Umbilical cord (tissue), 2 donors: ENCODE measurements at places on chromosomes 3 and 15. TPM values are rescaled to one million over a fixed set of nuclear protein-coding genes. Genes with fewer than 3 reads are reported as not detected.

HTR3C gene
- not detected for total RNA-seq

PRTG gene
- total RNA-seq: 16.4 TPM

COLQ gene
- 0.72 TPM for total RNA-seq

MYRIP gene
- total RNA-seq: 1.2 TPM

RTP1 gene
- not detected for total RNA-seq

BCHE gene
- total RNA-seq: 98.2 TPM

LIPH gene
- total RNA-seq: 2.2 TPM

ZNF80 gene
- total RNA-seq: 2.4 TPM

CCR4 gene
- 2.9 TPM for total RNA-seq

MCTP2 gene
- 122 TPM for total RNA-seq

SEMA6D gene
- total RNA-seq: 17.1 TPM

PPCDC gene
- total RNA-seq: 5.5 TPM

SCG5 gene
- 1.4 TPM for total RNA-seq

SAMMSON gene
- 26.2 TPM for total RNA-seq

SSUH2 gene
- total RNA-seq: 3.9 TPM

CCRL2 gene
- 1.4 TPM for total RNA-seq

B2M gene
- 1,826 TPM for total RNA-seq

SLMAP gene
- 805 TPM for total RNA-seq

TMEM40 gene
- total RNA-seq: 4.8 TPM

GOLGA8M gene
- 1.9 TPM for total RNA-seq

VEPH1 gene
- total RNA-seq: 11.6 TPM

IGDCC3 gene
- total RNA-seq: 2.6 TPM

GOLGA6D gene
- total RNA-seq: 1.9 TPM

DNAH12 gene
- 0.48 TPM for total RNA-seq

NEK10 gene
- total RNA-seq: 4.6 TPM

SCAP gene
- 44.8 TPM for total RNA-seq

PFN2 gene
- total RNA-seq: 79.4 TPM

MINAR1 gene
- 3.9 TPM for total RNA-seq

KNG1 gene
- total RNA-seq: 1.4 TPM

STXBP5L gene
- total RNA-seq: 26.5 TPM

CHRM5 gene
- 4.6 TPM for total RNA-seq

C3orf49 gene
- total RNA-seq: not detected

IL16 gene
- total RNA-seq: 7.2 TPM

FSIP1 gene
- 1.9 TPM for total RNA-seq

IQSEC1 gene
- 25.8 TPM for total RNA-seq

POLQ gene
- total RNA-seq: 2.4 TPM

NPAP1 gene
- total RNA-seq: 2.4 TPM

ATOSA gene
- total RNA-seq: 21.7 TPM

ZNF660 gene
- total RNA-seq: 19.0 TPM

FOXL2NB gene
- total RNA-seq: 1.9 TPM
